ENCODE measurements at places on chromosomes 1 and 21. TPM values are rescaled to one million over a fixed set of nuclear protein-coding genes. Genes with fewer than 3 reads are reported as not detected.

The KDF1 gene
- 8.6 TPM for polyA plus RNA-seq

The LRRN2 gene
- polyA plus RNA-seq = 10.7 TPM

The RNU1-3 gene
- not detected for polyA plus RNA-seq

The PPFIA4 gene
- polyA plus RNA-seq = 5.8 TPM

The WNT2B gene
- 1.8 TPM for polyA plus RNA-seq

The FCRL6 gene
- polyA plus RNA-seq = 0.08 TPM

The NEK2 gene
- polyA plus RNA-seq = 22.3 TPM

The LEMD1 gene
- polyA plus RNA-seq = 3.9 TPM

The SPATA46 gene
- 0.51 TPM for polyA plus RNA-seq

DNA sequence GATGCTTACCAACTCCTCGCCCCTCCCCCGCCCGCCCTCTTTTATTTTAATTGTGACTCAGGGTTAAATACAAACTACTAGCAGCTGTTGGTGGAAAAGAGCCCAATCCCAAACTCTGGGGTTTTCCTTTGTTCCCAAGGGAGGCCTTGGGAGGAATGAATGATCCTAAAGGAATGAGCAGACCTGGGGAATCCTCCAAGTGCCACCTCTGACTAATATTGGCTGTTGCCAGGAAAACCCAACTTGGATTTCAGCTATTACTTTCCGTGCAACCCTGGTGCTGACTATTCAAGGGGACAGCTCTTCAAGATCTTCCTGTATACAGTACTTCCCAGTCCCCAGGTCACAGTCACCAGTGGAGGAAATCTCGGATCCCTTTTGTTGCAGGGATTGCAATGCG, 1.3 kb upstream of the S100A10 start:
- no peak for DNase-seq

DNA sequence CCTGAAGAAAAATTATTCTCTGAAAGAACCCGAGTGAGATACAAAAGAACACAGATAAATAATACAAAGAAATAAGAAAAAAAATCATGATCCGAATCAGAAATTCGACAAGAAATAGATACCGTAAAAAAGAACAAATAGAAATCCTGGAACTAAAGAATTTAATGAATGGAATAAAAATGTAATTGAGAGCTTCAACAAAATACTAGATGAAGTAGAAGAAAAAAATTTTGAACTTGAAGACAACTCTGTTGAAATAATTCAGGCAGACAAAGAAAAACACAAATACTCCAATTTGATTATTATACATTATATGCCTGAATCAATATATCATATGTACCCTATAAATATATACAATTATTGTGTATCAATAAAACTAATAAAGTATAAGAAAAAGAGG, 4.8 kb upstream of the OR6F1 start:
- no peak for DNase-seq

GRCh38 chr1:9900142-9901043, 9.7 kb downstream of the CTNNBIP1 start:
- no peak for DNase-seq

DNA sequence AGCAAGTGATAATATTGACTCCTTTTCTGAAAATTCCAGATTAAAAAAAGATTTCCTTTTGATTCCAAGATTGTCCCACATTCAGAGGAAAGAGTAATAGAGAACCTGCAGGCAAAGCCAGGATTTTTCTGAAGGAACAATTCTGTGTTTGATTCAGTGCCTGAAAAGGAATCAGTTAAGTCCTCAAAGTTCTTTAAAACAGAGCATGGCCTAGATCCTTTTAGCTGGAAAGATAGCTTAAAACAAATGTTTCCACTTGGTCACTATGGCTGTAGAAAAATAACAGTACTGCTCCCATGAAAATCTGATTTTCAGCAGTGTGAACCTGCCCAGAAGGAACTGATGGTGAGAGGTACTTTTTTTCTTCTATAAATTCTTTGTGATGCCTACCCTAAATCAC, 41.8 kb downstream of the HS2ST1 start:
- DNase-seq = no peak

DNA sequence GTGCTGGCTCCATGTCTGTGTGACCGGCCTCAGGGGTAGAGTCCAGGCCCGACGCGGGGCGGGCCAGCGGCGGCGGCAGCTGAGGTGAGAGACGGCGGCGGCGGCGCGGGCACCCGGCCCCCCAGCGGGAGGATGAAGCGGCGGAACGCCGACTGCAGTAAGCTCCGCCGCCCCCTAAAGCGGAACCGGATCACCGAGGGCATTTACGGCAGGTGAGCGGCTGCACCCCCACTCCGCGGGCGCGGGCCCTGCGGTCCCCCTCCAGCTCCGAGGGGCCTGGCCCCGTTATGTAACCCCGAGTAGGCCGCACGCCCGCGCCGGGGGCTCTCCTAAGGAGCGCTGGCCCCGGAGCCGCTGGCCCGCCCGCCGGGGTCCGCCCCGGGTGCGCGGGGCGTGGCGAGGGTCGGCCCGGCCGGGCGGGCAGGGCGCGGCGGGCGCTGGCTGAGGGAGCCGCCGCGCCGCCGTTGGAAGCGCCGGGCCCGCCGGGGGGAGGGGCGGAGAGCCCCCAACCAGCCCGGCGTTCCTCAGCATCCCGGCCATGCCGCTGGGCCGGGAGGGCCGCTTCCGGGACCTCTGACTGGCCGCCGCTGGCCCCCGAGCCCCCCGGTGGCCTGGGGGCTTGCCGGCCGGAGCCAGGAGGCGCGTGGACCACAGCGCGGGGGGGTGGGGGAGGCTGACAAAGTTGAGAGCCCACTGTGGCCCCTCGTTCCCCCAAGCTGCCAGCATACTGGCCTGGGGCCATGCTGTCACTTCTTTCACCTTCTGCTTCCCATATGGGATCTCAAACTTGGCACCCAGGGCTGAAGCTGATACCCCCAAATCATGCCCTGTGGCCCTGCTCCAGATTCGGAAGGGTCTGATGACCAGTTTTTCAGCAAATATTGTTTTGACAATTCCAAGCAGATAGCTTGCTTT, 527 bp downstream of the MACO1 start:
- DNase-seq = no peak

DNA sequence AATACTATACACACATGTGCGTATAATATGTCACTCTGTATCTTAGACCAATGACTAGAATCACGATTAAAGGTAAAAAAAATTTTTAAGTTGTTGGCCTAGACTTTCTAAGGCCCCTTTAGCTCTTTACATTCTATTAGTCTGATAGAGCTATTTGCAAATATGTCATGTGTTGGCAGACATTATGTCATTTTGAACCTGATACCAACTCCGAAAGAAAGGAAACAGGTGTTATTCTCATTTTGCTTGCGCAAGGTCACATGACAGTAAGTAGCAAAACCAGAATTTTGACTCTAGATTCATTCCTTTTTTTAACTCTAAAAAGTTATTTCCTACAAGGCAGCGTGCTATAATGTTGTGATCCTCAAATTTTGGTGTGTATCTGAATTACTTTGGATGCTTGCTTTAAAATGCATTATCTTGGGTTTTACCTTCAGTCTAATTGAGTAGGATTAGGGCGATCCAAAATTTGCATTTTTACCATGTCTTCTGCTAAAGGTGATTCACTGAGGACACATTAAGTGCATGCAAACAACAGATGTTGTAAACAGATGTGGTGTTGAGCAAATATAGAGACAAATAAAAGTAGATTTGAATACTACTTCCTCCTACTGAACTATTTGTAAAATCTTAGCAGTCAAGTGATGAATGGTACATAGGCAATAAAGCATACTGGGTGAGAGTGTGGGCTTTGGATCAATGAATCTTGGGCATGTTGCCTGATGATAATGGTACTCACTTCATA, 63.5 kb upstream of the KIAA1614 start:
- DNase-seq = no peak

GRCh38 chr1:30743584-30744059, 14.0 kb downstream of the LAPTM5 start:
- DNase-seq = no peak

DNA sequence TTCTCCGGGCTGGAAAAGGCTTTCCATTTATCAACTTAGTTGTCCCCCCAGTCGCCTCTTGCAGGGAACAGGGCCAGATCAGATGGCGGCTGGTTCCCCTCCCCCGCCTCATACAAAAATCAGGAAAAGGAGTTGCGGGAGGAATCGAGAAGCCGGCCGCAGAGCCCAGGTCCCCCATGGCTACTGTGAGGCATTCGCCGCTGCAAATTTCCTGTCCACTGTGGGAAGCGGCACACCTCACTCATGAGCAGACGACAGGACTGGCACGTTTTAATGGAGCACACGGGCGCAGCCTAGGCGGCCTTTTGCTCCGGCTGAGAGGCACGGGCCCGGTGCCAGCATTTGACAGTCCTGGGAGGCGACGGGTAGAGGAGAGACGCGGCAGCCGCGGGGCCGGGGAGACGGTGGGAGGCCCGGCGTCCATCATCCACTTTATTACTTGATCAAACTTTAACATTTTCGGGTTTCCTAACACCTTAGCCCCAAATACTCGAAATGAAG, 1.1 kb downstream of the GNG4 start:
- DNase-seq = no peak

GRCh38 chr1:193806079-193807048, 620.0 kb upstream of the B3GALT2 start:
- DNase-seq = no peak

DNA sequence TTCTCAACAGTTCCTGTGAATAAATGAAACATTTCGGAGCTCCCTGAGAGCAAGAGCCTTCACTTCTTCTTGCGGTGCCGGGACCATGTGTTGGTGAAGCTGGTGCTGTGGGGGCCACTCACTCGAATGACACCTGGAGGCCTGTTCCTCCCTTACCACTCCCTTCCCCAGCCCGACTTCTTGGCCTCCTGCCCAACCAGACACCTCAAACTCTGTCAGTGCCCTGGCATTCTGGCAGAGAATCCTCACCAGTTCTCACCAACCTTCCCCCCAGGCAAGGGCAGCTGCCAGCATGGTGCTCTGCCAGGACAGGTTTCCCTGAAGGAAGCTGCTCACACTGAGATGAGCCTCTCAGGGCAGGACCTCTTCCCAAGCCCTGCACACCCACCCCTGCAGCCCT, 68.3 kb downstream of the MPZL1 start:
- no peak for DNase-seq

DNA sequence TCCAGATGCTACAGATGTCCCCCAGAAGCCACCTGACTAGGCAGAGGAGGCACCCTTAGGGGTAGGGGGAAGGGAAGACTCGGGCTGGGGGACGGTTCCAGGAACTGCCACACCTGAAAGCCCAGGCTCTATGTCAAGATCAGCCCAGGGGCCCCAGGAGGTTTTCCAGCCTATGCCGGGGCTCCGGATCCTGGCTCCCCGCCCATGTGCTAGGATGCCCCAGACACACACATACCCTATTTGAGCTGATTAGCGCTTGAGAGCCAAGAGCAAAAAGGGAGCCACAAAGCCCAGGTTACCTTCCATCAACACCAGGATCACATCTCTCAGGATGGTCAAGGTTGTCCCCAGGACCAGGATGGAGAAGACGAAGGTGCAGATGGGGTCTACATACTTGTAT, 4.5 kb downstream of the SLC30A2 start:
- DNase-seq = no peak

DNA sequence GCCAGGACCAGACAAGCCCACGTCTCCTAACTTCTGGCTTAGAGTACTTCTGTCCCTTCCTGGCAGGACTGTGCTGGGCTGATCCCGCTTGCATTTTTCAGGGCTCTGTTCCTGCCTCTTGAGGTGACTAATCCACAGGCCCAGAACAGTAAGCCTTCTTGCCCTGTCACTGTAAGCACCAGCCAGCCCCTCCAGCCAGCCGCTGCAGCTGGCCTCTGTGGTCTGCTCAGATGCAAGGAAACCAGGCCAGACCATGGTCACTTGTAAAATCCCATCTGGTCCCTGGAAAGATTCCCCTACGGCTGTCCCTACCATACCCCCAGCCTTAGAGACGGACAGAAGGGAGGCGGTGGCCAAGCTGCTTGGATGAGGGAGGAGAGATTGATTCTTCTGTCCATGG, 74.2 kb downstream of the KIRREL1 start:
- DNase-seq = no peak

DNA sequence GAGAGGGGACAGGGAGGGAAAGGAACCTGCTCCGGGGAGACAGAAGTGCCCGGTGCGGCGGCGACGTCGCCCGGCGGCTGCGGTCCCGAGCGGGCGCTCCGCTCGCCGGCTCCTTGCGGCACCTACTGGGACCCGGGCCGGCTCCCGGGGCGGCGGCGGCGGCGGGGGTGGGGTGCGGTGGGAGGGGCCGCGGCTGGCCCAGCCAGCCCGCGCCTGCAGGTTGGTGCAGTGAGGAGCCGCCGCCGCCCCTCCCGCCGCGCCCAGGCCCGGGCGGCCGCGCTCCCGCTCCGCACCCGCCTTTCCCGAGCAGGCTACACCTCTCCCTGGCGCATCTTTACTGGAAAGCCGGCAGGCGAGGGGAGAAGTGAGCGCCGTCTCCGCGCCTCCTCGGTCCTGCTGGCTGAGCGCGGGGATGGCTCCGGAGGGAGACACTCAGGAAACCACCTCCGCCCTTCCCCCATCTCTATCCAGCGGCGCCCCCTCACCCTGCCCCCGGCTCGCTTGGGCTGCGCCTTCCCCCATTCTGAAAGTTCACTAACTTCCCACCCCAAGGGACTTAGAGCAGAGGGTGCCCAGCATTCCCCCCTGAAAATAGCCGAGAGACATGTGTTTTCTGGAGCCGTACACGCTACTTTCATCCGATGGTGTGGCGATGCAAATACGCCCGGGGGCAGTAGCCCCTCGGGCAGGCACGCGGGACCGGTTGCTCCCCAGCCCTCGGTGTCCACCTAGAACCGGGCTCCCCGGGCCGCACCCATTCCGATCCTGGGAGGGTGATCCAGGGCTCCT, at the start of gene PLD5:
TSS of gene PLD5 (minus strand) at position 127 of the 789 bp plus-strand sequence.
- DNase-seq = no peak

GRCh38 chr1:216020743-216021345, 402.4 kb downstream of the USH2A start:
- DNase-seq = no peak

DNA sequence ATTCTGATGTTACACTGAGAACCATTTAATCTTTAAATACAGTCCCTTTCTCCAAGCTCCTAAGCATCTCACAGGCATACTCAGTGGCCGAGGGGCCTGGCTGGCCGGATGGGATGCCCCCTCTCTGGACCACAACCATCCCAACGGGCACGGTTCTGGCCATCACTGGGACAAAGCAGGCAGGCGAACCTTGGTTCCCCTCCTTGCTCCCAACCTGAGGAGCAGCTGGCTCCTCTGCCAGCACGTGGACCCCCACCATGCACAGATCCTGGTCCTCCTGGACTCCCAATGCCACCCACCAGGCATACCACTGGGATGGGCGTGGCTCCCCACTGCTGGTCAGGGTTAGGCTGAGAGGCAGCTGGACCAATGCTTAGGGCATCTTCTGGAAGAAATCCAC, 19.8 kb upstream of the PRDM16 start:
- no peak for DNase-seq
